Temporal lobe (tissue), 4 donors: ENCODE measurements at places on chromosomes 2 and 18. TPM values are rescaled to one million over a fixed set of nuclear protein-coding genes. Genes with fewer than 3 reads are reported as not detected.

Gene KIF1A
- total RNA-seq, result 181 TPM

Gene NCKAP1
- total RNA-seq, result 163 TPM

Gene SLC5A7
- 2.5 TPM for total RNA-seq

Gene CXCR4
- total RNA-seq, result 32.9 TPM

Gene HOXD12
- total RNA-seq, result not detected
